Thoracic aorta endothelial cell (primary cell): ENCODE measurements at places on chromosomes 1 and 21. TPM values are rescaled to one million over a fixed set of nuclear protein-coding genes. Genes with fewer than 3 reads are reported as not detected.

Gene KIF14
- total RNA-seq, result 22.5 and 30.3 TPM in 2 replicates

Gene AIM2
- 0.29 TPM in 1 of 2 replicates, not detected in the other for total RNA-seq

Gene OR10Z1
- not detected in 2 replicates for total RNA-seq

Gene CCDC190
- 2.3 and 5.5 TPM in 2 replicates for total RNA-seq

Gene XPR1
- total RNA-seq, result 44.0 and 44.7 TPM in 2 replicates

Gene TMEM50B
- 39.5 and 46.1 TPM in 2 replicates for total RNA-seq

Gene HNRNPCL4
- not detected in 2 replicates for total RNA-seq

Gene ADGRB2
- total RNA-seq, result 0.79 and 0.80 TPM in 2 replicates

Gene GSTM5
- 0.40 TPM in 1 of 2 replicates, not detected in the other for total RNA-seq

Gene BRDT
- not detected in 2 replicates for total RNA-seq

Gene AUNIP
- 5.2 and 6.5 TPM in 2 replicates for total RNA-seq

Gene LIPI
- not detected in 2 replicates for total RNA-seq

Gene FCRL4
- total RNA-seq, result not detected in 2 replicates

Gene ARV1
- total RNA-seq, result 17.8 and 20.1 TPM in 2 replicates

Gene CYP4A22
- total RNA-seq, result 0.07 TPM in 1 of 2 replicates, not detected in the other

Gene TIPRL
- 49.8 and 50.9 TPM in 2 replicates for total RNA-seq

Gene MPZL1
- 136 and 144 TPM in 2 replicates for total RNA-seq
